Hematopoietic multipotent progenitor cell treated with erythropoietin and hydrocortisone succinate and interleukin-3 and kit ligand, for 6 days (in vitro differentiated cells): ENCODE measurements at places on chromosomes 12 and 14.

DNA sequence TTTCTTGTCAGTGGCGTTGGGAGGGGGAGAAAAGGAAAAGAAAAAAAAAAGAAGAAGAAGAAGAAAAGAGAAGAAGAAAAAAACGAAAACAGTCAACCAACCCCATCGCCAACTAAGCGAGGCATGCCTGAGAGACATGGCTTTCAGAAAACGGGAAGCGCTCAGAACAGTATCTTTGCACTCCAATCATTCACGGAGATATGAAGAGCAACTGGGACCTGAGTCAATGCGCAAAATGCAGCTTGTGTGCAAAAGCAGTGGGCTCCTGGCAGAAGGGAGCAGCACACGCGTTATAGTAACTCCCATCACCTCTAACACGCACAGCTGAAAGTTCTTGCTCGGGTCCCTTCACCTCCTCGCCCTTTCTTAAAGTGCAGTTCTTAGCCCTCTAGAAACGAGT lies 1.9 kb downstream of the ASCL1 start:
- DNase-seq: no peak

- no peak for DNase-seq
These were observed 22.8 kb downstream of the DDX24 start for GRCh38 chr14:94058128-94058673.

GRCh38 chr12:11941606-11942337 lies 129.0 kb upstream of the BCL2L14 start:
- no peak for DNase-seq

- no peak for DNase-seq
These were observed 304.7 kb downstream of the ADGRD1 start for GRCh38 chr12:131258398-131258797.

- DNase-seq: no peak
These were observed 289.7 kb downstream of the RAD51B start for GRCh38 chr14:68109132-68109900.

DNA sequence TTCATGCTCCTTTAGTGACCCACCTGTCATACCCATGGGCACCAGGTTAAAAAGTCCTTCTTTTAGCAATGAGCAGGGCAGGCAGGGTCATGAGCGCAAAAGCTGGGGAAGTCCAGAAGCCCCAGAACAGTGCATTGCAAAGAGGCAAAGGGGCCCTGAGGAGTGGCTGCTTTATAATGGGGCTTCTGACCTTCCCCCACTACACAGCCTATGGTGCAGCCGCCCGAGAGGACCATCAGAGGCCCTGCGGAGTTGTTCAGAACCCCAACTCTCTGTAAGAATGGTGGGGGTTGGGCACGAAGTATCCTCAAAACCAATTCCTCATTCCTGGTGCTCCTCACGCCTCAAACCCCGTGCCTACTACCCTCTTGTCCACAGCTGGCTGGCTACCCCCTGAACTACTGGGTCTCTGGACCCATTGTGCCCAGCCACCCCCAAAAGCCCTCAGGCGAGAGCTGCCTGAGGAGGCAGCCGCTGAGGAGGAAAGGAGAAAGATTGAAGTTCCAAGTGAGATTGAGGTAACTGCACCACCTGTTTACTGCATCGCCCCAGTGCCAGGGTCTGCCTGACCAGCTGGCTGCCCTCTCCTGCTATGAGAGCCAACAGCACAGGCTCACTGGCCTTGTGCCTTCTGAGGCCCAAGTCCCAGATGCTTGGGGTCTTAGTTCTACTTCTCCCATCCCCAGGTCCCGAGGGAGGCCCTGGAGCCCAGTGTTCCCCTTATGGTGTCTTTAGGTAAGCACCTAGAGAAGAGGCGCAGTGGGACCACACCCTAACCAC lies 6.7 kb downstream of the REC8 start:
- DNase-seq: no peak

DNA sequence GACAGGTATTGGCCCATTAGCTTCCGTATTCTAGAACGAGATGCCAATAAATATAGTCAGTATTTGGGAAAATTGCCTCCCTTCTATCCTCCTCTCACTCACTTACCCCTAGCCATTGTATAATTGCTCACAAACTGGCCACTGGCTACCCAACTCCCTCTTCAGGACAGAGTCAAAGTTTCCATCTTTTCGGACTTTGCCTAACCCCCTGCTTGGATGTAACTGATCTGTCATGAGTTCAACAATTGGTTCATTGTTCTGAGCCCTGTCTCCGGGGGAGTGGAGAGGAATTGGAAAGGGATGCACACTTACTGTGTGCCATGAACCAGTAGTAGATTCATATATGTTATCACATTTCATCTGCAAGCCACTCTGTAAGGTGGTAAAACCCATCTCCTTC lies 12.2 kb downstream of the MYRFL start:
- no peak for DNase-seq

DNA sequence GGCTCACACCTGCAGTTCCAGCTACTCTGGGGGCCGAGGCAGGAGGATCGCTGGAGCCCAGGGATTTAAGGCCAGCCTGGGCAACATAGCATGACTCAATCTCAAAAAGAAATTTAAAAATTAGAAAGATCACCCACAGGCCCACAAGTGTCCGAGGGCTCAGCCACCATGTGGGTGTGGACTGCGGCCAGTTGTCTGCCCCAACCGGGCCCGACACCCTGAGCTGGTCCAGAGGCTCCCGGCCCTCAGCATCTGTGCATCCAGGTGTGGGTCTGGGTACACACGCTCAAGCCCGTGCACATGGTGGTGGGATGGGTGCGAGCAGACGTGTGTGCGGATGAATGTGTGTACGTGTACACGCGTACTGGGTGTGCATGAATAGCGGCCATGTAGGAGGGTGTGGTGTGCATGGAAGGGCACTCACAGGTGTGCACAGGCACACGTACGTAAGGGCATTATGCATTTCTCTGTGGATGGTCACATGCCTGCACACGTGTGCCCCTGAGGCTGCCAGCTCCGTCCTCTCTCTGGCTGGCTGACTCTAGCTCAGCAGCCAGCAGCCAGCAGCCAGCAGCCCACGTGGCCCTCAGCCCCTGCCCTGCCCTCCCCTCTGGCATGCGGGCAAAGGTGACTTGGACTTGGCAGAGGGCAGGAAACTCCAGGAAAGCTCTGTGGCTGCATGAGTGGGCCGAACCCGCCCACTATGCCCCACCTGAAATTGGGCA lies 23.3 kb upstream of the NUDT14 start:
- DNase-seq: no peak

GRCh38 chr12:79426121-79426520 lies 264.6 kb downstream of the PAWR start:
- no peak for DNase-seq

DNA sequence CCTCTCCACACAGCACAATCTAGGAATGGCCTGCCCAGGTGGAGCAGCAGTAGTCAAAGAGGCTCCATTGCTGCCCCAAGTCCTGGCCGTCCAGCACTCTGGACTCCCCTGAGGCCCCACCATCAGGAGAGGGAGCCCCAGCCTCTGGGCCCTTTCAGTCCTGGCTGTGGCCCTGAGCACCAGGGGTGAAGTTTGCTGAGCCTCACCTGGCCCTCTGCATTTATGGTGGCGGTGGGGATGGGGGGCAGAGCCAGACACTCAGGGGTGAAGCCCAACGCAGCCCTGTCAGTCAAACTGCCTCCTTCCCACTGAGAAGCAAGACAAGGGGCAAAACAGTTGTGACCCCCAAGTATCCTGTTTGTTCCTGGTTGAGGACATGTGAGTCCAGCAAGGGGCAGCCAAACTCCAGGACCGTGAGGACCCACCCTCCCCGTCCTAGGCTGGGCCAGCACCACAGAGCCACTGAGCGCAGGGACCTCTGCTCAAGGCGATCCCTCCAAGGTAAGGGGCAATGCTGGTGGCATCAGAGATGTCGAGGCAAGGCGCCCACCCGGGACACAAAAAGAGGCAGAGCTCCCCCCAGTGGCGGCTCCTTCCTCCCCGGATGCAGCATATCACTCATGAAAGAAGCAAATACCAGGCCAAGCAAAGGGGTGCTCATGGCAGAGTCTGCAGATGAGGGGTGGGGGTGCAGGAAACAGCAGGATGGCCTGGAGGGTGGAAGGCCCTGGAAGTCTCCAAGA lies 4.8 kb upstream of the AMN start:
- DNase-seq: peak; percentile 72

DNA sequence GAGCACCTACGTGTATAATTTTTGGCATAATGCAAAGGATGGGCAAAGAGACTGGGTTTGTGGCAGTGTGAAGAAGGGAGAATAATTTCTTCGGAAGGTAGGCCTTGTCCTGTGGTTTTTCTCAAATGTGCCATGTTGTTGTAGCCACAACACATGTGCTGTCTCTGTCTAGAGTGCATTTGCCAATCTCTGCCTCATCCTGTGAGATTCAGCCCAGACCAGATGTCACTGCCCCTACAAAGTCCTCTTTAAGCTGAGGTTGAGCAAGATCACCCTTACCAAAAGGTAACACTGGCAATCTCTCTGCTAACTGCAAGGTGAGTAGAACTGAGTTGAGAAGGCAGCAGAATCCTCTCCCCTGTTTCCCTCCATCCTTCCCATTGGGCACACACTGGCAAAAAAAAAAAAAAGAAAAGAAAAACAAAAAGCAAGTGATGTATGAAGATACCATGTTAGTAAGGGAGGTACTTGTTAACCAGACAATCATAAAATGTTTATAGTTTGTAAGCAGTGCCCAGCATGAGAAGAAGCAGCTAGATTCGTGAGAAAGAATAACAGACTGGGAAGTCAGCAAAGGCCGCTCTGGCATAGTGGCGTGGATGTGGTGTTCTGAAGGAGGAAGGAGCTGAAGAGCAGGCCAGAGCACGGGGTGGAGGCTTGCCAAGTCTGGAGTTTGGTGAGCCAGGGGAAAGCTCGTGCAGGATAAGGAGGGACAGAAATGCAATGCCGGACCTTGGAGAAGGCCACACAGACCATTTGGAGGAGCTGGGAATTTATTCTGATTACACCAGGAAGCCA lies 18.9 kb downstream of the DYRK2 start:
- DNase-seq: no peak

- DNase-seq: no peak
These were observed 12.3 kb upstream of the APOF start for GRCh38 chr12:56374726-56375597.

- DNase-seq: no peak
These were observed 82.3 kb downstream of the RIMBP2 start for GRCh38 chr12:130633771-130634170.
